Amygdala (tissue), 56 donors: ENCODE measurements at places on chromosomes 1 and 21.

- DNase-seq: no peak
Observed at GRCh38 chr1:202189918-202190715, 3.5 kb upstream of the LGR6 start.

GRCh38 chr1:51858892-51859291 lies 19.6 kb downstream of the NRDC start:
- no peak for DNase-seq

DNA sequence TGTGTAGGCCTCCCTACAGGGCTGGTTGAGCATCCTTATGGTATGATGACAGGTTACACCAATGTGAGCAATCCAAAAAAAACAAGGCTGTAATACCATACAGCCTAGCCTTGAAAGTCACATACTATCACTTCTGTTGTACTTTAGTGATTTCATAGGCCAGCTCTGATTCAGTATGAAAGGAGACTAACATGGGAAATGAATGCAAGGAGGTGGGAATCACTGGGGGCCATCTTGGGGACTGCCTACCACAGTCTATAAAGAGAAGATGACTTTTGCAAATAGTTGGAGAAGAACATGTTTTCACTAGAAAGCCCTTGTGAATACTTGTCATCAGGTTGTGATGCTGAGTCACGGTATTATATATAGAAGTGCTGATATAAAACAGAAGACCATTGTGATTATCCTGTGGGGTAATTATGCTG lies 270.7 kb downstream of the S1PR1 start:
- no peak for DNase-seq

DNA sequence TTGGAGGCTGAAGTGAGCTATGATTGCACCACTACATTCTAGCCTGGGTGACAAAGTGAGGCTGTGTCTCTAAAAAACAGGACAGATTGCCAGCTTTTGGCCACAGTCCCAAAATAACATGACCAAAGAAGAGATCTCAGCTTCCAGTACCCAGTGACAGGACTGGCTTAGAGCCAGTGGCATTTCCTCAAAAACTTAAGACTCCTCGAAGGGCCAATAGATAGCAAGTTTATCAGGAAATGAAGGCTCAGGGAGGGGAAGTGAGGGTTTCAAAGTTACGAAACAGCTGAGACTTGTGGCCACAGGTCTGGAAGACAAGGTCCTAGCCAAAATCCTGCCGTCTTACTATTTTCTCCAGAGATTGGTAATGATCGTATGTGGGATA lies 6.3 kb upstream of the TMEM39B start:
- DNase-seq: no peak

GRCh38 chr1:6134741-6135510 lies 45.2 kb downstream of the CHD5 start:
- DNase-seq: no peak

GRCh38 chr1:179921981-179922872 lies 32.4 kb upstream of the CEP350 start:
- DNase-seq: no peak

GRCh38 chr21:41393876-41394465 lies 32.1 kb upstream of the MX1 start:
- no peak for DNase-seq

- DNase-seq: peak; percentile 51
Observed at GRCh38 chr1:186680245-186681061, at the start of gene PTGS2. Gene PTGS2, minus strand, starts transcription at chr1:186680423. Its CDS starts 133 bp downstream, at chr1:186680290.

DNA sequence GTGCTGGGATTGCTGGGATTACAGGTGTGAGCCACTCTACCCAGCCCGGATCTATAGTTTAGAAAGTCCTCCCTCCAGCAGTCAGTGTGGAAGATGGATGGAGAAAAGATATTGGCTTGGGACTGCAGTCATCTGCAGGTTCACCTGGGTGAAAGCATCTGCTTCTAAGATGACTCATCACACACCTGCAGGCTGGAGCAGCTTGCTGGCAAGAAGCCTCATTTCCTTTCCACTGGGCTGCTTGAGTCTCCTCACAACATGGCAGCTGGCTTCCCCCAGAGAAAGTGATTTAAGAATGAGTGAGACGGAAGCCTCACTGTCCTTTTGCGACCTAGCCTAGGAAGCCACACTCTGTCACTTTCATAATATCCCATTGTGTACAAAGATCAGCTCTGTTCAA lies 50.0 kb downstream of the FOXO6 start:
- DNase-seq: no peak

DNA sequence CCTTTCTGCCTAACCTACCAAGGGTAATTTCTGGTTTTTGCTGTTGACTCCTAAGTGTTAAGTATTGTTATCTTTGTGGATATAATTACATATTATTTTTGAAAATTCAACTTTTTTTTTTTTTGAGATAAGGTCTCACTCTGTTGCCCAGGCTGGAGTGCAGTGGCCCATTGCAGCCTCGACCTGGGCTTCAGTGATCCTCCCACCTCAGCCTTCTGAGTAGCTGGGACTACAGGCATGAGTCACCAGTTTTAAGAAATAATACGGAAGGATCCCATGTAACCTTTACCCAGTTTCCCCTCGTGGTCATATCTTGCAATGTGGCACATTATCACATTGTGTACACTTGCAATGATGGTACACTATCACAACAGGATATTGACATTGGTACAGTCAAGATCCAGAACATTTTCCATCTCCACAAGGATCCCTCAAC lies 3.1 kb downstream of the CHD1L start:
- no peak for DNase-seq
